Gastroesophageal sphincter (tissue), 4 donors: ENCODE measurements at places on chromosomes 1 and 21. TPM values are rescaled to one million over a fixed set of nuclear protein-coding genes. Genes with fewer than 3 reads are reported as not detected.

CD1B gene
- total RNA-seq, result not detected

TIE1 gene
- 42.6 TPM for total RNA-seq

BRINP3 gene
- total RNA-seq, result 11.4 TPM

C1orf105 gene
- total RNA-seq, result not detected

MORC3 gene
- total RNA-seq, result 52.6 TPM

CTSS gene
- total RNA-seq, result 80.3 TPM

CFAP141 gene
- total RNA-seq, result not detected

- no peak for ATAC-seq
Measured at GRCh38 chr1:77276941-77277340, 4.9 kb upstream of the AK5 start.

GRCh38 chr21:19855522-19855921, 1142.7 kb upstream of the NCAM2 start:
- peak; percentile 24 for ATAC-seq

- ATAC-seq, result no peak
Measured at GRCh38 chr1:67731322-67731721, 46.3 kb downstream of the GADD45A start.

DNA sequence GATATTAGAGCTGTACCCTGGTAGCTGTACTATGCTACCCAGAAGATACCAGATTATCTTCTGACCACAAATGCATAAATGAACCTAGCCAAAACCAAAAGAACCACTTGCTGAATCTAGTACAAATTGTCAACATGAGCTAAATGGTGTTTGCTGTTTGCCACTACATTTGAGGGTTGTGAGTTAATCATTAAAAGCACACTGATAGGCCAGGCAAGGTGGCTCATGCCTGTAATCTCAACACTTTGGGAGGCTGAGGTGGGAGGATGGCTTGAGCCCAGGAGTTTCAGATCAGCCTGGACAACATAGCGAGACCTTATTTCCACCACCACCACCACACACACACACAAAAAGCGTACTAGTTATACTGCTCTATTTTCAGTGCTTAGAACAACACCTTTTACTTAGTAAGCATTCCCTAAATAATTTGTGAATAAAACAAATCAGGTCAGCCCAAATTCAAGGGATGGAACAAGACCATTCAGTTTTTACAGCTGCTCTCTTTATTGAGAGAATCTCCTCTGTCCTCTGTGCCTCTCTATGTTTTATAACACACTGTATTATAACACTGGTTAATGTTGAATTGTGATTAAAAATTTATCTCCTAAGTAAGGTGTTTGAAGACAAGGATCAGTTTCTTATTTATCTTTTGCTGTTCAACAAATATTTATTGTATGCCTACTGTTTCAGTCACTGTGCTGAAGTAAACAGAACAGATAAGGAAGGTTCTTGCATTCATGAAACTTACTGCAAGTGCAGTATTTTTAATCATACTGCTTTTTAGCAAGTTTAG, 44.0 kb downstream of the MAGI3 start:
- no peak for ATAC-seq

- ATAC-seq, result no peak
Measured at GRCh38 chr1:55679971-55680370, 464.8 kb upstream of the USP24 start.

- ATAC-seq, result peak; percentile 26
Measured at GRCh38 chr1:226625832-226626576, 77.4 kb downstream of the STUM start.

- no peak for ATAC-seq
Measured at GRCh38 chr1:31796707-31797106, 19.1 kb downstream of the SPOCD1 start.

GRCh38 chr1:6152181-6152580, 27.9 kb downstream of the CHD5 start:
- ATAC-seq, result no peak

DNA sequence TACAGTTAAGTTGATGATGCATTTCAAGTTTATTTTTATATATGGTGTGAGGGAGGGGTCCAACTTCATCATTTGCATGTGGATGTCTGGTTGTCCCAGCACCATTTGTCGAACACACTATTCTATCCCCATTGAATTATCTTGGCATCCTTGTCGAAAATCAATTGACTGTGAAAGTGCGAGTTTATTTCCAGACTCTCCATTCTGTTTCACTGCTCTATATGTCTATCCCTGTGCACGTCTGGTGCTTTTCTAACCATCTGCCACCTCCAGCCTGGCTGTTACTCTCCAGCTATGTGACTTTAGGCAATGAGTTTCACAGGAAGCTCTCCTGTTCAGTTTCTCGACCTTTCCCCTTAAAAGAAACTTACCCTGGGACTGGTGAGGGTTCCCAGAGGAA, 137.1 kb upstream of the KLHDC7A start:
- no peak for ATAC-seq

DNA sequence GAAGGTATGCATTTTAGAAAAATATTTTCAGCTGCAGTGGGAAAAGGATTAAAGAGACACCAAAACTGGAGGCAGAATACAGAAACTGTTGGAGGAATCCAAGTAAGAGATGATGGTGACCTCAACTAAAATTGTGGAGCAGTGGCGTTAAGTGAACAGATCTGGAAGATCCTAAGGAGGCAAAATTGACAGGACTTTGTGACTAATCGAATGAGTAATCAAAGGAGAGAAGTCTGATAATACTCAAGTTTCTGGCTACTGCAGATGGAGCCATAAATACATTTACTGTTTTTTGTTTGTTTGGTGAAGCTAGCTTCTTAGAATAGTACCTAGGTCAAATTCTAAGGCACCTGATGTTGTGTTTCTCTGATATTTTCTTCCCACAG, 3.1 kb downstream of the CTBS start:
- no peak for ATAC-seq

DNA sequence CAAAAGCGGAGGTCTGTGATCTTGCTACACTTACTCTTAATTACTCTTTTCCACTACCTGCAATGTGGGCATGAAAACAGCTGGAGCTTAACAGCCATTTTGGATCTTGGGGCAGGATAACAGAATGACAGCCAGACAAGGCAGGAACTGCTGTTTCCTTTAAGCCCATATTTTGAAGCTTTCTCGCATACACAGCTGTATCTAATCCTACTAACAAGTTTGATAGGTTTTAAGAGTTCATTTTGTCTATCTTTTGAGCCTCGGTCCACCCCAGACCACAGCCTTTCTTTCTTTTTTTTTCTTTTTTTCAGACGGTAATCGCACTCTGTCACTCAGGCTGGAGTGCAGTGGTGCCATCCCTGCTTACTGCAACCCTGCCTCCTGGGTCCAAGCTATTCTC, 42.4 kb upstream of the CRB1 start:
- no peak for ATAC-seq

- ATAC-seq, result no peak
Measured at GRCh38 chr1:205986292-205986691, 16.9 kb downstream of the RAB7B start.

DNA sequence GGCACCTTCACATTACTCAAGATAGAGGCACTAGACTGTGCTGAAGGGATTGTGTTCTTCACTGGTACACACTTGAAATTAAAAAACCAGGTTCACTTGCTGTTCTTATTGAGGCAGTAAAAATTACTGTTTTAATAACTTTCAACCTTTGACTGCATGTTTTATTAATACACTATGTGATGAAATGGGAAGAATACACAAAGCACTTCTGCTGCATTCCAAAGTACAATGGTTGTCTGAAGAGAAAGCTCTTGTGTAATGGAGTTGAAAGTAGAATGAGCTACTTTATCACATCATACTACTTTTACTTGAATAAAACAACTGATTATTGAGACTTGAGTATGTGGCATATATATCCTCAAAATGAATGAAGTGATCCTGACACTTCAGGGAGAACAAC, 49.7 kb downstream of the LRRC8C start:
- ATAC-seq, result no peak

DNA sequence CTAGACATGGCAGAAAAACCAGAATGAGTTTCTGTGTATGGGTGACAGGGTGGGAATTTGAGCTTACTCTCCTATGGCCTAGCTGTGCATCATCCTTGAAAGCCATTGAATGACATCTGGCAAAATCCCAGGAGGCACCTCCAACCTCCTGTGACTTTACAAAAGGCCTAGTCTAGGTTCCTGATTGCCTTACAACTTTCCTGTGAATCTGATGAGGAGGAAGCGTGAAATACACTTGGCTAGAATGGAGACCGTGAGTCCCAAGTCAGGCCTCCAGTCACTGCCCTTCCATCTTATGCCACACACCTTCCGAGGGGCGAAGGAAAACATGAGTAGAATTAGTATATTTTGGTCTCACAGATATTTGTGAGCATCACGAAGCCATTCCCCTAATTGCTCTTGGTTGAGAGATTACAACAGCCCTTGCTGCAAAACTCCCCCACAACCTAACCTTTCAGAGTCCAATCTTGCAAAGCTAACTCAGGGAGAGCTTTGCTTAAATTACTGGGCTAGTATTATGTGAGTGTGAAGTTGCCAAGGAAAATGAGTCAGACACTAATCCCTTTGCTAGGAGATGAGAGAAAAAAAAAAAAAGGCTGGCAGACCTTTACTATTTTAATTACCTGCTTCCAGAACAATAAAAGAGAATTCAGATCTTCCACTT, 36.3 kb upstream of the PAXBP1 start:
- ATAC-seq, result peak; percentile 69
